Ascending aorta (tissue), 2 donors: ENCODE measurements at places on chromosomes 2 and 18. TPM values are rescaled to one million over a fixed set of nuclear protein-coding genes. Genes with fewer than 3 reads are reported as not detected.

The PLB1 gene
- 9.7 TPM for total RNA-seq

The SLC66A3 gene
- 52.6 TPM for total RNA-seq

The ANKMY1 gene
- total RNA-seq, result 14.4 TPM

The YWHAQ gene
- 172 TPM for total RNA-seq

GRCh38 chr18:44840058-44840790 is 159.5 kb downstream of the SETBP1 start:
- no peak for DNase-seq
- H3K27me3 ChIP-seq, result no peaks in the 10 kb centered on the region
- no peak overlapping the region for H3K27ac ChIP-seq
- H3K36me3 ChIP-seq, result no peaks in the 10 kb centered on the region

GRCh38 chr18:68564961-68565360 is 149.9 kb downstream of the TMX3 start:
- no peaks in the 10 kb centered on the region for H3K4me1 ChIP-seq
- H3K27ac ChIP-seq, result no peak overlapping the region
- no peak for DNase-seq
- H3K27me3 ChIP-seq, result no peaks in the 10 kb centered on the region

- no peaks in the 10 kb centered on the region for H3K4me1 ChIP-seq
- H3K27me3 ChIP-seq, result no peaks in the 10 kb centered on the region
- no peak for DNase-seq
- no peak overlapping the region for H3K27ac ChIP-seq
- no peaks in the 10 kb centered on the region for H3K36me3 ChIP-seq
- H3K4me3 ChIP-seq, result no peak overlapping the region
Measured at GRCh38 chr2:168920504-168921157, 19.5 kb downstream of the G6PC2 start.

DNA sequence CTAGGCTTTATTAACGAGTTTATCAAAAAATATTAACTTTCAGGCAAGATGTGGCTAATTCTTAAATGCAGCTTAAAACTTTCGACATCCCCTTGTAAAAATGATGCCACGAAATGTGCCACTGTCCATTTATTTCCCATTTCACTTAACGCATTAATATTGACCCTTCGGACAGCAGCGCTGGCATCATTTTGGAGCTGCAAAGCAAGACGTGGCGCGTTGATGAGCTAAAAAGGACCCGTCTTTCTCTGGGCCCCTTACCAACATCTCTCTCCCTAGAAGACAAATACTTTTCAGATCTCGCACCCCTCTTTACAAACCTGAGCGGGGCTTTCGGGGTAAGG is 367.9 kb downstream of the MTX2 start:
- H3K27me3 ChIP-seq, result no peaks in the 10 kb centered on the region
- H3K27ac ChIP-seq, result no peak overlapping the region
- H3K4me3 ChIP-seq, result peak overlapping the region; percentile 83
- no peaks in the 10 kb centered on the region for H3K36me3 ChIP-seq
- peaks cover 5% of the 10 kb centered on the region for H3K4me1 ChIP-seq
- DNase-seq, result no peak

- H3K27ac ChIP-seq, result no peak overlapping the region
- H3K27me3 ChIP-seq, result no peaks in the 10 kb centered on the region
- H3K4me1 ChIP-seq, result peaks cover 2% of the 10 kb centered on the region
- H3K4me3 ChIP-seq, result no peak overlapping the region
- peaks cover 4% of the 10 kb centered on the region for H3K36me3 ChIP-seq
Measured at GRCh38 chr2:112027767-112028166, 27.3 kb upstream of the TMEM87B start.

DNA sequence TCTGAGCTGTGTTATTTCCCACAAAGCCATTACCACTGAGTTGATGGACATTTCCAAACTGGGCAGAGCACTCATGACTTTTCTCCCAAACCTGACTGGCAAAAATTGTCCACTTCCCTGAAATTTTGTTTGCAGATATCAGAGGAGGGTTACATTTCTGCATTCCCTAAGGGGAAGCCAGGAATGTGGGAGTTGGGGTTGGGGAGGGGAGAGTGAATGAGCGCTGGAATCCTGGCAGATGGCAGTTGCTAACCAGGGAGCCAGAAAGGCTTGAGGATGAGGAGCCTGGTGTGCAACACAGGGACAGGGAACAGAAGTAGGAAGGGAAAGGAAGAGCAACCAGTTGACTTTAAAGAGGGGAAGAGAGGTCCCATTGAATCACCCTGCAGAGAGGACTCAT is 14.0 kb upstream of the CCNYL1 start:
- H3K27ac ChIP-seq, result no peak overlapping the region
- no peaks in the 10 kb centered on the region for H3K4me1 ChIP-seq
- H3K27me3 ChIP-seq, result no peaks in the 10 kb centered on the region
- DNase-seq, result no peak
- no peak overlapping the region for H3K4me3 ChIP-seq

GRCh38 chr2:20494241-20494640 is 47.4 kb downstream of the RHOB start:
- H3K27ac ChIP-seq, result no peak overlapping the region
- DNase-seq, result no peak
- H3K4me1 ChIP-seq, result no peaks in the 10 kb centered on the region
- no peaks in the 10 kb centered on the region for H3K27me3 ChIP-seq
- H3K36me3 ChIP-seq, result no peaks in the 10 kb centered on the region
- H3K4me3 ChIP-seq, result no peak overlapping the region
